ENCODE measurements at places on chromosomes 16 and 17.
A peak's percentile ranks its signal among the peaks of the same experiment; 100 is the strongest.

DNA sequence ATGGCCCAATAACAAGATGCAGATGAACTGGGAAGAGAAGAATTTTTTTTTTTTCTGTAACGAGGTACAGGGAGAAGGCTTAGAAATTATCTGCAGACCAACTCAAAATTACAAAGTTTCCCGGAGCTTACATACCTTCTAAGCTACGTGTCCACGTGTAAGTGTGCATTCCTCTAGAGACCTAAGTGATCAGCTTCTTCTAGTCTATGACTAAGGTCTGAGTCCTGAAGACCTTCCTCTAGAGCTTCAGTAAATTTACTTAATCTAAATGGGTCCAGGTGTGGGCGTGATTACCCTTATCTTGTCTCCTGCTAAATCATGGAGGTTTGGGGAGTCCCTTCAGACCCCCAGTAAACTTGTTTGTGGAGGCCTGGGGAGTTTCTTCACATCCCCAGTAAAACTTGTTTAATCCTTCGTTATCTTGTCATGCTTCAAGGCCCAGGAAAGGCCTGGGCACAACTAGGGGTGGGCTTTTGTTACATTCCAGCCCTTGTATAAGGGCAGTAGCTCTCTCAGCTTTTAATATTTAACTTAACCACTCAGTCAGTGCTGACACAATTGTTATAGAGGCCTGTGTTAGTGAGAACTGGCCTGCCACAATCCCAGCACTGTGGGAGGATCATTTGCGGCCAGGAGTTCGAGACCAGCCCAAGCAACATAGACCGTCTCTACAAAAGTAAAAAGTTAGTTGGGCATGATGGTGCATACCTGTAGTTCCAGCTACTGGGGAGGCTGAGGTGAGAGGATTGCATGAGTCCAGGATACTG, 342.3 kb downstream of the SNX29 start:
- no peak for DNase-seq

DNA sequence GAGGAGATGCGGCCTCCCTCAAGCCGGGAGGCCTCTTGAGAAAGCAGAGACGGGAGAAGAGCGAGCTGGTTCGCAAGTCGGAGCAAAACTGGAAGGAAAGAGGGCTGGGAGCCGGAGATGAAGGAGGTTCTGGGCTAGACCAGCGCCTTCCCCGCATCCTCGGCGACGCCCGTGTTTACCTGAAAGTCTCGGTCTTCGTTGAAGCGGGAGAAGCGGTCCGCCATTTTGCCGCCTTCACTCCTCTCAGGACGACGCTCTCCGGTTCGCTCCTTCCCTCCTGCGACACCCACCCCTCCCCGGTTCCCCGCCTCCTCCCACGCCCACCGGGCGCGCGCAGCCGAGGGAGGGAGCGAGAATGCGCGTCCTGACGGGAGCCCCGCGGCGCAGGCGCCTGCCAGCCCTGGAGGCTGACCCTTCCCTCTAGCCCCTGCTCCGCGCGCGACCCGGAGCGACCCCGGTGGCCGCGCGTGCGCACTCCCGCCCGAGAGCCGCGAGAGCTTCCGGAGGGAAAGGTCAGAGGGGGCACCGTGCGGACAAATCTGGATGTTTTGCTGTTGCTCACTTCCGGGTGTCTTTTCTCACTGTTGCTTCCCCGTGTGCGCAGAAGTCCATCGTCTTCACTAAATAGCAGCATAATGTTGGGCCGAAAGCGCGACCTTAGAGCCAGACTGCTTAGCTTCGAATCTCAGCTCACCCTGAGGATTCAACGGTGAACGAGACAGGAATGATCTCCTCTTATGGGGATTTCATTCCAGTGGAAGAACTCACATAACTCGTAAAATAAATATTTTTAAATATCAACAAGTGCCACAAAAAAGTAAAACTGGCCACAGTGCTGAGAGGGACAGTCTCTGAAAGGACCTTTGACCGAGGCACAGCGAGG, at the start of gene GPATCH8:
TSS of gene GPATCH8 (minus strand) at position 260 of the 883 bp plus-strand sequence. CDS start at position 224, 36 bp downstream.
- DNase-seq, result peak; percentile 97

DNA sequence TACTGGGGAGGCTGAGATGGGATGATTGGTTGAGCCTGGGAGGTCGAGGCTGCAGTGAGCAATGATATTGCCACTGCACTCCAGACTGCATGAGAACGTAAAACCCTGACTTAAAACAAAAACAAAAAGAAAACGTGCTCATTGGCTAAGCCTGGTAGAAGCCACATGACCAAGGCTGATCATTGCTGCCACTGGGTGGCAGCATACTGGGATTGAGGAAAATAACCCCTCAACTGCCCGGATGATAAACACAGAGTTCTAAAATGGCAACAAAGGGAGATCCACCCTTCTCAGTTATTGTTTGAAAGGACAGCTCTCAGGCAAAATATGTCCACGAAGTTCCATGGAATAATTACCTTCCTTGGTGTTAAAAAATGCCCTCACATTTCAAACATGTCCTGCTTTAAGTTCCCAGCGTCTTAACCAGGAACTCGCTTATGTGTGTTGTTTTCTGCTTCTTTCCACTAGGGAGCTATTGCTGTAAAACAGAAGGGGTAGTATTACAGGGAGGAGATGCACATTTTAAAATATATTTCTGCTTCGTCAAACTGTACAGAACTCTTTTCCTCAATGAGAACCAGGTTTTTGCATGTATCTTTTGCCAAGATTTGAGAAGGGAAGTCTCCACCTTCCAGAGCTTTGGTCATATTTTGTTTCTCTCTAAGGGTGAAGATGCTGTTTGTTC, 675.3 kb downstream of the MAF start:
- no peak for DNase-seq

- DNase-seq, result no peak
Observed at GRCh38 chr16:81810361-81810760, 31.3 kb downstream of the PLCG2 start.

GRCh38 chr17:55420776-55421178, 858 bp downstream of the MMD start:
- no peak for DNase-seq

GRCh38 chr17:70022175-70022574, 52.9 kb upstream of the KCNJ16 start:
- DNase-seq, result no peak

- DNase-seq, result no peak
Observed at GRCh38 chr17:58786586-58787295, 31.1 kb downstream of the PPM1E start.

- DNase-seq, result no peak
Observed at GRCh38 chr17:79374087-79374689, 236.7 kb downstream of the RBFOX3 start.

DNA sequence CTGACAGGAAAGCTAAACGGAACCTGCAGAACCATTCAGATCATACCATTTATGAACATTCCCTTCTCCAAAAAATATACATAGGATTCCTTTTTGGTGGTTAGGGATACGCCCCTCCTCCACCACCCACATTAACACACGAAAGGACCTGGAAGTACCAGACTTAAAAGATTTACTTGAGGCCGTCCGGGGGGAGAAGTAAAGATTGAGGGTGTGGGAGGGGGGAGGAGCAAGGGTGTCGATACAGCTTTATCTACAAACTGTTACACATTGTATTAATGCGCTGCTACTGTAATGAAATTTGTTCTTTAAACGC, 537 bp downstream of the PALB2 start:
- DNase-seq, result no peak

DNA sequence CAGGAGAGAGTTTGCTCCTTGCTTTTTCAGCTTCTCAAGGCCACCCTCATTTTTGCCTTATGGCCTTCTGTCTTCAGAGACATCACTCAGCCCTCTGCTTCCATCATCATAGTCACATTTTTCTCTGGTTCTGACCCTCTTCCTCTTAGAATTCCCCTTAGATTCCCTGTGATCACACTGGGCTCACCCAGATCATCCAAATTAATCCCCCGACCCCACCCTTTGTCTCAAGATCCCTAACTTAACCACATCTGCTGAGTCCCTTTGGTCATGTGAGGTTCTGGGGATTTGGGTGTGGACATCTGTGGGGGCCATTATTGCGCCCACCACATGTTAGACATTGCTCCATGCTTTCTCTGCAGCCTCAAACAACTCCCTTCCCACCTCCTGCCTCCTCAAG, 323.4 kb downstream of the CPPED1 start:
- DNase-seq, result no peak

DNA sequence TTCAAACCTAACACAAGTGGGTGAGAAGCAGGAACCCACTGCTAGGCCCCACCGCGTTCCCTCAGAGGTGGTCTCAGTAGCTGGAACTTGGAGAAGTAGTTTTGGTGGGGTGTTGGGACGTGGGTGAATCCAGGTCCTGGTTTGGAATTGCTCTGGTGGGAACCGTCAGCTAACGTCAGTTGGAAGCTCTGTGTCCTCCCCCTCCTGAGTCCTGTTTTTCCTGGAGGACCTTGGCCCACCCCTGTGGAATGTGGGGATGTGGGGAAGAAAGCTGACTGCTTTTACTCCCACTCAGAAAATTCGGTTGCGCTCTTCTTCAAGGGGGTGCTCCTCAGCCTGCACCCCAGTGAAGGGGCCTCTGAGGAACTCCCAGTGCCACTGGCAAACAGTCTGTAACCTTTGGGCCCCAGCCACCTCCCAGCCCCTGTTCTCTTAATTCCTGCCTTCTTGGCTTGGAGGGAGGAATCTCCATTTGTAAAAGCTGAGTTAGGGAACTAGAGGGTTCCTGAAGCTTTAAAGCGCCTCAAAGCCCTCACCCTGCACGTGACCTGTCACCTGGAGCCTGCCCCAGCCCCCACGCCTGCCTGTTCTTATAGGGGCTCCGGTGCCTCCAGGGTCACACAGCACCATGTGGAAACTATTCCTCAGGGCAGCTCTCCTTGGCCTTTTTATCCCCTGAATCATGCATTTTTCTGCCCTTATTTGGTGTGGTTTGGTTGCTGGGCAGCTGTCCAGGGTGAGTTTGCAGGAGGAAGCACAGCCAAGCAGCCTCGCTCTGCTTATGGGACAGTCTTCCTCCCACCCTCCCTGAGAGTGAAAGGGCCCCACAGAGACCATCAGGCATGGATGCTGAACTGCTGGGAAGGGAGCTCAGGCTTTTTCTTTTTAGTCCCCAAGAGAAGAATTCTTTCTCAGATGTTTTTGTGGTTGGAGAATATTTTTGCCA, 16.2 kb upstream of the NAGLU start:
- peak; percentile 5 for DNase-seq

GRCh38 chr17:73172252-73172651, 7.4 kb downstream of the SSTR2 start:
- DNase-seq, result no peak

DNA sequence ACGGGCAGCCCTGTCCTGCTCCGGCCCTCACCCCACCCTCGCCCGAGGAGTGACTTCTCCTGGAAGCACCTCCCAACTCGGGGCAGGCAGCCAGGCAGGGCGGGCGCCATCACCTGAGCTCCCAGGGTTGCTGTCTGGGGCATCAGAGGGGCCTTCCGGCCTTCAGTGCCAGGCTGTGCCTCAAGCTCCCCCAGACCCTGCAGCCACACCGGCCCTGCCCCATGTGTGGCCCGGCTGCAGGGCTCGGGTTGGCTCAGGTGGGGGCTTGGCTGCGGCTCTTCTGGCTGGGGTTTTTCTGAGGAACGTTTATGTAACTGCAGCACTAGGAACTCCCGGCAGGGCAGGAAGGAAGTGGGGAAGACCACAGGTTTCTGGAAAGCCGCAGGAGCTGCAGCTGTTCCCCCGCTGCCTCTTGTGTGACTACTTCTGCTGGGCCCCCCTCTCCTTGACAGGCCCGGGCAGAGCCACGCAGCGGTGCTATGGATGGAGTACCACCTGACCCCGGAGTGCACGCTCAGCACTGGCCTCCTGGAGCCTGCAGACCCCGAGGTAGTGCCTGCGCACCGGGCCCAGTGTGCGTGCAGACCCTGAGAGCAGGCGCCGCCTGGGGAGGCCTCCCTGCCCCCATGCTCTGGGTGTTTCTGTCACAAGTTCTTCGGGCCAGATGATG, 45.6 kb downstream of the PRMT7 start:
- DNase-seq, result peak; percentile 78

DNA sequence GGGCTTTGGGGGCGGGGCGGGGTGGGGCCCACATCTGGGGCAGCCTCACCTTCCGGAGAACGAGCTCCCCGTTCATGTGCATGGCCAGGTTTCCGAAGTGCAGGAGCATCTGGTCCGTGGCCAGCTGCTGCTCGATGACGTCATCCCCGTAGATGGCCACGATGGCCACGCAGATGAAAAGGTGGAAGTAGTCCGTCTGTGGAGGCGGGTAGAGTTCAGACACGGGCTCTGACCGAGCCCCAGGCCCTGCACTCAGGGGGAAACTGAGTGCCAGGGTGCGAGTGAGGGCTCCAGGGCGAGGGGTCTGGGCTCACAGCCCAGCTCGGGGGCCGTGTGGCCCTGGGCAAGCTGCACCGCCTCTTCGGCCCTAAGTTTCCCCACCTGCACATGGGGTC, 93.7 kb downstream of the TBC1D16 start:
- no peak for DNase-seq

GRCh38 chr16:66549284-66550131, at the start of gene TK2:
TSS of gene TK2 (minus strand) at chr16:66550122. CDS start at chr16:66550061, 61 bp downstream.
- DNase-seq, result no peak

GRCh38 chr17:40938981-40939380, 1.5 kb upstream of the KRT23 start:
- no peak for DNase-seq

DNA sequence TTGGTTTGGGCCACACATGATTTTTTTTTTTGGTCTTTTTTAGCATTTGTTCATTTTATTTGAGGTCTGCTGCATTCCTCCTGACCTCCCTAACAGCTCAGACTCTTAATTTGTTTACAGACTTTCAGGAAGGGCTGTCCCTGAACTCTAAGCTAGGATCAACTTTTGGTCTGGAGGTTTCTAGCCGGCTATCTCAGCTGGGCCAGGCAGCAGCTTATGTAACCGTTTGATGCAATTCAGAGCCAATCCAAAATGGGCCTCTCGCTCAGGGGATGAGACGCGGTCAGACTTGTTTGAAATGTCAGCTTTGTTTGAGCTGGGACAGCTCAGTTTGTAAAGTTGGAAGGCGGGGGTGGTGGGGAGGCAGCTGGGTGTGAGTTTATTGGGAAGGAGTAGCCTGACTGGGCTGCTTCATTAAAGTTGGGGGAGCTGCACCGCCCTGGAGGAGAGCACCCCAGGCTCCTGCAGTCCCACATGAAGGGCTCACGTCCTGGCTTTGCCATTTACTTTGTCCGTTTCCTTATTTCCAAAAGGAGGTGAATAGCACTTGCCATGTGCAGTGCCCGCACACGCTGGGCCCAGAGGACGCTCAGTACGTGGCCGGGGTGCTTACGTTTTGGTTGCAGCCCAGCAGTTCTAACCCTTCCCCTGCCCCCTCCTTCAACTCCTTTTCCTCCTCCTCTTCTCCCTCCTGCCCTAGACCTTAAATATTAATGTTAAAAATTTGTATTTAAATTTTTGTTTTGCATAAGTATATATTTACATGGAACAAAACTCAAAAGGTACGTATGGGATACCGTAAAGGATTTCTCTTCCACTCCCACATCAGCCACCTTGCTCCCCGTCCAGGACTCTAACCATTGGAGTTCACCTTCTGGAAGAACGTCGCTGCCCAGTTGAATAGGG, 121.2 kb downstream of the SNX29 start:
- DNase-seq, result no peak

Measured in GDM1 (cell line).